ENCODE measurements at places on chromosomes 2 and 18.

DNA sequence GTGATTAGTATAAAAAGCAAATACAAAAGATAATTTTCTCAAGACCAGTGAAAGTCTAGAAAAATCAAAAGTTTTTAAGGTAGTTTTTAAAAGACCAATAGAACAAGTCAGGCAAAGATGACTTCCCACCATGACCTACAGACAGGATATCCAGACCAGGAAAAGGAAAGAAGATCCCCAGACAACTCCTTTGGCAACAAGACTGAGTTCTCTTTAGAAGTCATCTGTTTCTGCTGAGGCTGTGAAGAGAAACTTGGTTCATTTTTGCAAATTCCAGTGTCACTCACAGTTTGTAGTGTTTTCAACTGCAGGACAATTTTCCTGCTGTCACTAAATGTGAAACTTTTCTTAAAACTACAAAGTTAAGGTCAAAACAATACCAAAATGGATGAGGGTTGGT lies 240.9 kb upstream of the SIX2 start:
- no peak for DNase-seq

GRCh38 chr2:160137464-160137863 lies 62.6 kb downstream of the ITGB6 start:
- no peak for DNase-seq

GRCh38 chr2:144086965-144087364 lies 433.0 kb downstream of the ZEB2 start:
- no peak for DNase-seq

- no peak for DNase-seq
Observed at GRCh38 chr2:171741189-171741588, 53.9 kb downstream of the DYNC1I2 start.

DNA sequence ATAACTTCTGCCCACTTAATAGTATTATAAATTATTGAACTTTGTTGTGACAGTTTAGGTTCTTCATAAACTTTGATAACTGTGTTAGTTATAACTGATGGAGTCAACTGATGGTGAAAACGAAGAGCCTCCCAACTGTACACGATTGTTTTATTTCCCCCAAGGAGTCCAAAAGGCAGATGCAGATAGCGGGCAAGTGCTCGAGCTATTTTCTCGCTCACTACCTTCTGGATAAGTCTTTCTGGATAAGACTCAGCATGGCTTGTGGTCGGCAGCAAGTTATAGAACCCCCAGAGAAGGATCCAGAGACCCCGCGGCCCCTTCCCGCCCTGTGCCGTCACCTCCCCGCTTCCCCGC lies 517 bp downstream of the GCFC2 start:
- DNase-seq: no peak

DNA sequence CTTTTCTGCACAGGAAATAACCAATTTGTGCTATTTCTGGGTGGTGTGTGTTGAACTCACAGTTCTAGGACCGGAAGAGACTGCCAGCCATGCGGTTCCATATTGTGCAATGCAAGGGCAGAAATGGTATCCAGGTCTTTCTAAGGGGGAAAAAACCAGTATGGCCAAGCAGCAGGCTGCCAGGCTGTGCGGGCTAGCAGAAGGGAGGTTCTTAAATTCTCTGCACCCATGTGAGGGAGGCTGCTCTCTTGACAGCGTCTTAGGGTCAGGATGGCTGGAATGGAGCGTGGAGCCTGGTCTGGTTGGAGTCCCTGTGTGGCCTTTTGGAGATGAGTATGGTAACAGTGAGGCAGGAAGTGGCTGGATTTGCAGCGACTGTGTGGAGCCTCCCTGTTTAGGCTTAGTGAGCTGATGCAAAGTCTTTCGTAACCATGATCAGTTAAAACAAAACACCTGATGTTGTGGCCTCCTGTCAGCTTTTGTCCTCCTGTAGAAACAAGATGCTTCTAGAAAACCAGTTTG lies 52.6 kb downstream of the NCK2 start:
- DNase-seq: no peak

- DNase-seq: no peak
Observed at GRCh38 chr2:126828491-126828890, 70.2 kb upstream of the TEX51 start.

GRCh38 chr2:142650601-142651000 lies 226.9 kb upstream of the KYNU start:
- DNase-seq: no peak

GRCh38 chr2:3428577-3428976 lies 49.1 kb downstream of the TRAPPC12 start:
- DNase-seq: no peak

DNA sequence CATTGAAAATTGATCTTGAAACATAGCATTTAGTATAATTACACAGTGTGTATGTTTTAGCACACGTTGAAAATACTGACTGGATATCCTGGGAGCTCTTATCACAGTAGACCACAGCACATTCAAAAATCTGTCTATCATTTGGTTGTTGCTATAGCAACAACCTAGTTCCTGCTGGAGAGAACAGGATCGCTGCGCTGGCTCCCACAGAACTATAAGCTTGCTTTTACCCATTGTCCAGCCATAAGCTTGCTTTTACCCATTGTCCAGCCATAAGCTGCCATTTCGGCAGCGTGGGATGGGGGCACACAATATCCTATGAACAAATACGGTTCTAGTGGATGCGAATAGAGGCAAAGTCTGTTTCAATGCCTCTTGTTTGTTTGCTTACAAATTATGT lies 70.4 kb upstream of the ST6GAL2 start:
- DNase-seq: no peak

DNA sequence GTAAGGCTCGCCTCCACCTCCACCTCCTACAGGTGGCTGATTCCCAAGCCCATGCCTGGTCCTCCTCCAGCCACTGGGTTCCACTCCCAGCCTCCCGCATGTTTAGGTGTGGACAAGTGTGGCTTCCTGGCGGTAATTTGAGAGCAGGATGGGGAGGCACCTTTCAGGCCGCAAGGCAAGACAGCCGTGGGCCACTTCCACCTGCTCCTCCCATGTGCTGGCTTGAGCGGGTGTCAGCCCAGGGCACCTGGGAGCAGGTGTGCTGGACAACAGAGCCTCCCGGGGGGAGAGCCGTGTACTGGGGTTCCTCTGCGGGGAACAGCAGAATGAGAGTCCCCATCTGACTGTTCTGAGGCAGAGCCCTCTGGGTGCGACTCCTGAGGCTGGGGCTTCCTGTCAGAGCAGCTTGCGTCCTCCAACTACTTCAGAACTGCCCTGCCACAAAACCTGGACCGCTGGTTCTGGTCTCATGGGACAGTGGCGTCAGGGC lies 83.9 kb downstream of the TPO start:
- DNase-seq: no peak

DNA sequence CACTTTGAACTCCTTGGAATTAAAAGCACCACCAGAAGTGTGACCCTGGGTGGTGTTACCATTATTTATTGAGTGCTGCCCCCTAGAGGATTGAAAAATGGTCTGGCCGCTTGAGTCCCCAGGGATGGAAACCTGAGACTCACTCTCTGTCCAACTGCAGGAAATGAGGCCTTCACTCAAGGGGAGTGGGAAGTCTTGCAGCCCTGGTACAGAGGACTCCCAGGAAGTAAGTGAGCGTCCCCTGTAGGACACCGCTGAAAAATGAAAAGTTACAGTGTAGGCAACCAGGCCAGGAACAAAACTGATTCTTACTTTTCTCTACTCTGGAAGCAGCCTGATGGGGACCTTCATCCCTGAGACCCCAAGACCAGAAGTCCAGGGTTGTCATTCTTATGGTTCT lies 2.2 kb upstream of the NRP2 start:
- DNase-seq: no peak

DNA sequence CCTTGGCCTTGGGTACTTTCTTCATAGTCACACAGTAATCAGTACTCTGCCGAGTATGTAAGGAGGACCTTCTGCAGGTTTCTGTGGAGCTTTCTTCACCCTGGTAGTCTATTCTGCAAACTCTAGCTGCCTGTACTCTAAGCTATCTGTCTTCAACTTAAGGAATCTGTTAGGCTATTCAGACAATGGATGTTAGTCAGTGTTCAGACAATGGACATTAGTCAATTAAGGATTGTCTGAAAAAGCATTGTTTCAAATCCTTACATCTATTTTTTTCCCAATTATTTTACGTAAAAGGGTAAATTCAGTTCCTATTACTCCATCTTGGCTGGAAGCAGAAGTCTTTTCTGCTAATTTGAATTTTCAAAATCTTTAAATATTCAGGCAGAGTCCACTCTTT lies 75.7 kb downstream of the WDR7 start:
- no peak for DNase-seq

- DNase-seq: no peak
Observed at GRCh38 chr2:151262629-151263028, 966 bp upstream of the RBM43 start.

GRCh38 chr2:234996069-234996940 lies 44.5 kb downstream of the SH3BP4 start:
- no peak for DNase-seq

GRCh38 chr2:230131366-230131765 lies 62.6 kb upstream of the SLC16A14 start:
- DNase-seq: no peak

DNA sequence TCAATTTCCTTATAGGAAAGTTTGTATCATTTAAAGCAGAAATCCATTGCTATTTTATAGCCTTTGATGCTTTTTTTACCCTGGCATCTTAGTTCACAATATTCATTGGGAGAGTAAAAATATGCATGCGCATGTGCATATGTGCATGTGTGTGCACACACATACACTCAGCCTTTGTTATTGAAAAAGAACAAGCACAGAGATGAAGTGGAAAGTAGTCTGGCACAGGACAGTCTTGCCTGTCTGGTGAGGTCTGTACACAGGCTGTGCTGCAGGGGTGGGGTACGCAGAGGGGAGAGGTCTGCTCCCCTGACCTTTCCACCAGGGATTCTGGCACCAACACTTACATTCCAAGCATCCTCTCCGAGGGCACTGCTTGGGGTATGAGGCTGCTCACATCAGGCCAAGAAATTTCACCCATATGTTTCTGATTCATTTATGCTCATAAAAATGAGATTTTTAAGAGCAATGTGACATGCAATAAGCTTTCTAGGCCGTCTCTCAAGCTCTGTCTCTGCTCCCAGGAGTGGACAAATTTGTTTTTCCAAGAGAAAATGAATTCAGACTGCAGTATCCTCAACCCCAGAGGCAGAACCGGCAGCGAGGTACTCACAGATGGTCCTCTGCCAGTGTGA lies 237.2 kb downstream of the INSIG2 start:
- DNase-seq: no peak

- DNase-seq: no peak
Observed at GRCh38 chr18:55221622-55222021, 262.4 kb upstream of the CCDC68 start.
